ENCODE measurements at places on chromosomes 3 and 15.

DNA sequence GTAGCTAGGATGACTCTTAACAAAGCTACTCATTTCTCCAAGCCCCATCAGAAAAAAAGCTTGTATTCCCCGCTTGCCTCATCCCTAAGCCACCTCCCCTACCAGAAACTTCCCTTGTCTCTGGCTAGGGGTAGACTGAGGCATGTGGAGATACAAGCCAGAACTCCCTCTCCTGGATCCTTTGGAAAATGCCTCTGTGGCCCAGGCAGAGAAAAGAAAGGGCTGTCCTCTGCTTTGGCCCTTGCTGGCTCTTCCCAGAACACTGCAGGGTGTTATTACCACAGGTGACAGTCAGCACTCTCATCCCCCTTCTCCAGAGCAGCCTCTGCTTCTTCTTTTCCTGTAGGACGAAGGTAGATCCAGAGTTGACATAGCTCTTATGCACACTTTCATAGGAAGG, 15.2 kb downstream of the RMDN3 start:
- no peak for DNase-seq

DNA sequence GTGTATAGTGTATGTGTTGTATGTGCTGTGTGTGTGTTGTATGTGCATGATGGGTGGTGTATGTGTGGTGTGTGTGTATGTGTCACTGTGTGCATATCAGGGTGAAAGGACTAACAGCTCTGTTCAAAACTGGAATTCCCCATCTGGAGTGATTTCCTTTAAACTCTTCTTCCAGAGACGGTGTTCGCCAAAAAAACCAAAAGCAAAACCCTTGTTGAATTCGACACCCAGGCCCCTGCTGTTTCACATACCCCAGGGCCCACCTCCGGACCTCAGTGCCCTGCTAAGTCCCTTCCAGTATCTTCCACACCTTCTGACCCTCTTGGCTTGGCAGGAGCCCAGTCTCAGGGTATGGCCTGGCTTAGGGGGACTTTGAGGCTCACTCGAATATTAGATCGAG, 44.9 kb upstream of the SEC13 start:
- peak; percentile 28 for DNase-seq

DNA sequence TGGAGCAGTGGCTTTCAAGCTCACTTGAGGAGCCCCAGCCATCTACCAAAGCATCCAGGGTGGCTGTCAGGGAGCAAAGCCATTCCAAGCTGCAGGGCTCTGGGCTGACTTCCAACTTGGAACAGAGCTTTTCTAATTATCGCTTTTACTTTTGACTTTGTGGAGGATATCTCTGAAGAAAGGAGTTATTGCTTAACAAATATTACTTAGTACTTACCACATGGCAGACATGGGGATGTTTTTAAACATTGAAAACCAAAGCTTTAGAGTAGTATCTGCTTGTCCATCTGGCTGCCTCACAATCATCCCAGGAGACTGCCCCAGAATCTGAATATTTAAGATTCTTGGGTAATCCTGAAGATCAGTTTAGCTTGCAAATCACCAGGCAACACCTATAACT, 8.9 kb downstream of the TAGLN3 start:
- DNase-seq = peak; percentile 85

DNA sequence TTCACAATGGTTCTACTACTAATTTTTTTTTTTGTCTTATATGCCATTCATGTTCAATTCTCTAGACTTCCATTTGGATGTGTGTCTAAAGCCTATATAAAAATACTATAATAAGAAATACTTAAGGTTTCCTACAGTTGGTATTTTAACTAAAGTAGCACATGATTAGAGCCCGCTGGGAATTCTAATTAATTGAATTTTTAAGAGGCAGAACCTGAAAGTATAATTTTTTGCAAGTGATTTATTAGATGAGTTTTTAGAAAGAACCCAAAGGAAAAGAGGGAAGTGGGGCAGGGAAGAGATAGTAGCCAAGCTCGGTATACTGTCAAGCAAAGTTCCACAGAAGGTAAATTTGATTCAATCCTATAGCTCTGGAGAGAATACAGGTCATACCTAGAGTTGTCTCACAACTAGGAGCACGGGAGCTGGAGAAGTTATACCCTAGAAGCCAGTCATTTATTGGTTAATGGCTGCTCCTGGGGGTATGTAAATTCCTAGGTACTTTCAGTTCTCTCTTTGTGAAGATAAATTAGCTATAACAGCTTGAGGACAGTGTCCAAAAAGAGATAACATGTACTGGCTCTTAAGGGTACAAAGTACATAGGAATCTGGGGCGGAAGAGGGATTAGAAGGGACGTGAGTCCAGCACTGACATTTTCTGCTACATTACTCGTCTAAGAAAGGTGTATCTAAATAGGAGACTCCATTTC, 225.6 kb downstream of the CNTN6 start:
- no peak for DNase-seq

- DNase-seq = no peak
These were observed 169.2 kb downstream of the FOXP1 start for GRCh38 chr3:71414189-71414927.

DNA sequence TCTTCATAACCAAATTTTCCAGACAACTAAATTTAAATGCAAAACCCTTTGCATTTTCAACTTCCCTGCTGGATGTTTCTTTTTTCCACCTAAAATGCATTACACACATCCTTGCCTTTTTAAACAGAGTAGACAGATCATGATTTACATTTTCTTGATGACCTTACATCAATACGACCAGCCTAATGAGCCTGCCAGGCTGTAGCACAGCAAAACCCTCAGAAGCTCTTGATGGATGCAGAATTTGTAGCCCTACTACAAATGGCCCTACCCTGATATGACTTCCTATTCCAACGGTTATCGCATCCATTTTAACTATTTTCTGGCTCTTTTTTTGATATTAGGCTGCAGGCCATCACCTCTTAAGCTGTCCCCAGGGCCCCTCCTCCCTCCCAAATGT, 66.3 kb downstream of the NTRK3 start:
- DNase-seq = no peak

GRCh38 chr3:50267280-50267913, 1.6 kb upstream of the SEMA3B start:
- DNase-seq = no peak

DNA sequence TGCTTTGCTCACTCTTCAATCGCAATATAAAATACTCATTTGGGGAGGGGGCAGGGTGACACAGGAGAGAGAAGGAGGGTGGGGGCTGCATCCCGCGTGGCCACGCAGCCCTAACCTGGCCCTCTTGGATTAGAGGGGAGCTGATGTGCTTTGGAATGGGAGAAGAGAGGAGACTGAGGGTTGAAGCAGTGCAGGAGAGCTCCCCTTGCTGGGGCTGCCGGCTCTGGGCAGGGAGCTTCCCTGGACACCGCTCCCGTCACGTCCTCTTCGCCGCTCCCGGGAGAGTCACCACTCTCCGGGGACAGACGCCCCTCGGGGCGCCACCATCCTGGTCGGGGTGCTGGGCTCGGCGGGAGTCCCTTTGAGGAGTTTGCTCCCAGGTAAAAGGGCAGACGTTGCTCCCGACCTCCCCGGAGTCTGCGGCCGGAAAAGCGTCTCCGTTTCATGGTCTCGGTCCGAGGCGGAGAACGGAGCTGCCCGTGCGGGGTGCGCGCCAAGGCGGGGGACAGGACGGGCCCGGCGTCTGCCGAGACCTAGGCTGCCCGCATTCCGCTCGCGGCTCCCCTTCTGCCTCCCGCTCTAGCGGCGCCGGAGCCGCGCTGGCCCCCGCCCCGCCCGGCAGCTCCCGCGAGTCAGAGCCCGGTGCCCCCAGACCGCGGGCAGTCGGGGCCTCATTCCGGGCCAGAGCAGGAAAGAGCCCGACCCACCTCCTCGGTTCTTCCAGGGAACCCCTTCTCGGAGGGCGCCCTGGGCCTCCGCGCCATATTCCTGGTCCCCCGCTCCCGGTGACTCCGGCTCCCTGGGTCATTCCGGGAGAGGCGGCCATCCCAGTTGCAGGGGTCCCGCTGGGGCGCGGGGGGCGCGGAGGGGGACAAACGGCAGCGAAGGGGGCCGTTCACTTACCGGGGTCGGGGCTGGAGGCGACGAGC, 603 bp downstream of the SLC7A14 start:
- DNase-seq = no peak

GRCh38 chr3:127604035-127604434, 5.8 kb downstream of the MCM2 start:
- DNase-seq = no peak

GRCh38 chr15:48279608-48280007, 51.6 kb upstream of the DUT start:
- no peak for DNase-seq

GRCh38 chr3:123344175-123344906, 104.5 kb downstream of the ADCY5 start:
- peak; percentile 62 for DNase-seq

DNA sequence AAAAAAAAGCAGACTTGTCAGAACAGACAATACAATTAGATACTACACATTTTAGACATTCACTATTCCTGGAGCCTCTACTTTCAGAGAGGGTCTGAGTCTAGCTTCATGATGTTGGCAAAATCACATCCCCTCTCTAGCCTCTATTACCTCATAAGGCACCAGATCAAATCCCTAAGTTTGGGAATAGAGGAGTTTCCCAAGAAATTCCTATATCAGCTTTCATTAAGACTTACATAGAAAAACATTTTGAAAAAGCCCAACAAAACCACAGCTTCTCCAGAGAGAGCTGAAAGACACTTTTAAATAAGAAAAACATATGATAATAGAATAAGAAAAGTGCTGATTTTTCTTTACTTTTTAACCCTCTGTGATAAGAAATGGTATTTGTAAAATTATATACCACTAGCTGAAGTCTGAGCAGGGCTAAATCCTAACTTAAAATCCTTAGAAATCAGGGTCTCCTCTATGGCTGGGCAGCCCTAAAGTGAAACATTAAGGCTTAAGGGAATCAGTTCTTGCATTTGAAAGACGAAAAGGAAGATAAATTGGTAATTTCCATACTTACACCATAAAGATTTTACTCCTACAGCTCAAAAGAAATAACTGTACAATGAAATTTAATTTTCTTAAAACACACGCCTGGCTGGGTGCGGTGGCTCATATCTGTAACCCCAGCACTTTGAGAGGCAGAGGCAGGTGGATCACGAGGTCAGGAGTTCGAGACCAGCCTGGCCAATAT, 4.3 kb downstream of the TBC1D2B start:
- DNase-seq = no peak

- peak; percentile 39 for DNase-seq
These were observed at the start of gene PRRT3 for GRCh38 chr3:9951962-9952805. TSS of gene PRRT3 (minus strand) at chr3:9952408. CDS start at chr3:9950115, 2,293 bp downstream.

DNA sequence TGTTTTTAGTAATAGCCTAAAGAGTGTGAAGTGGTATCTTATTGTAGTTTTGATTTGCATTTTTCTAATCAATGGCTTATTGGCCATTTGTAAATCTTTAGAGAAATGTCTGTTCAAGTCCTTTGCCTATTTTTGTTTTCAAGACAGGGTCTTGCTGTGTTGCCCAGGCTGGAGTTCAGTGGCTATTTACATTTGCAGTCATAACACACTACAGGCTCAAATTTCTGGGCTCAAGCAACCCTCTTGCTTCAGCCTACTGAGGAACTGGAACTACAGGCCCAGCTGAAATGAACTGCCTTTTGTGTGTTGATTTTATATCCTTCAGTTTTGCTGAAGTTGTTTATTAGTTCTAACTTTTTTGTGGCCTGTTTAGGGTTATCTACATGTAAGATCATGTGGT, 27.9 kb downstream of the BSN start:
- DNase-seq = no peak

- peak; percentile 46 for DNase-seq
These were observed 3.9 kb downstream of the TMIE start for GRCh38 chr3:46705022-46705530.

All from amniotic epithelial cell (primary cell).